ENCODE measurements at places on chromosomes 3 and 15.

DNA sequence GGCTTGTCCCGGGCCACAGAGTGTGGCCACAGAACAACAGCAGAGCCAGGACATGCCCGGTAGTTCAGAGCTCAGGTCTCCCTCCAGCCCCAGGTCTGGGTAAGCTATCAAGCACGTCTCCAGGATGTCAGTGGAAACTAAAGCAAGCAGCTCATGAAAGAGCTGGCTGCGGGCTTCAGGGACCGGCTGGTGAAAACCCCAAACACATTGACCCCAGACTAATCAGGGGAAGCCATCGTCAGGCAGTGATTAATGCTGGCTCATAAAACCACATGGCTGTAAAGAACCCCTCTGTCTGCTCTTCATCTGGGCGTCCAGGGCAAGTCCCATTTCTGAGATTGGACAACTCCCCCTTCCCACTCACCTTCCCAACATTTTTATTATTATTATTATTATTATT, 37.8 kb downstream of the LMCD1 start:
- DNase-seq, result no peak

- peak; percentile 40 for DNase-seq
Measured at GRCh38 chr15:70810916-70811578, 42.9 kb downstream of the LARP6 start.

DNA sequence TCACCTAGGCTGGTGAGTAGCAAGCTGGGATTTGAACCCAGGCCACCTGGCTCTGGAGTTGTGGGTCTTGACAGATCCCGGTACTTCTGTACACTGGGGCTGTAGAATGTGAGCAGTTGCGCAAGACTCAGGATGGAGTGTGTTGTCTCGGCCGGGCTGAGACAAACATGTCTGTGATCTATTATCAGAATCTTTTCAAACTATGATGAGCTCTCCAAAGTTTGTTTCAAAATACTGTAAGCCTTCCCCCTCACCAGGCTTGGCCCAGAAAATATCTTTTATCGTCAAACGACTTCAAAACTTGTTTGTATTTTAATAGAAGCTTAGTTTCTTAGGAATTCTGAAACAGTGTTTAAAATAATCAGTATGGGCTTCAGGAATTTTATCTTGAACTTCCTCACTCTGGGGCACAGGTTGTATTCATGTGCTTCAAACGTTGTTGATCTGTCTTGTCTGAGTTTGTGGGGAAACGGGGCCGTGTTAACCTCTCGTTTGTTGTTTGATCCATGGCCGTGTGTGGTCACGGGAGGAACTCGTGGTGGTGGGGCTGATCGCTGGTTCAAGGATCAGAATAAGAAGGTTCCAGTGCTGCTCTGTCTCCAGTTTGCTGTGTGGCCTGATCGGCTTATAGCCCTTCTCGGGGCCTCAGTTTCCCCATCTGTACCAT, 40.3 kb upstream of the TFRC start:
- DNase-seq, result no peak

- no peak for DNase-seq
Measured at GRCh38 chr15:65226221-65226620, 14.9 kb upstream of the CILP start.

- DNase-seq, result peak; percentile 69
Measured at GRCh38 chr15:66099950-66100671, 153.4 kb downstream of the MEGF11 start.

- no peak for DNase-seq
Measured at GRCh38 chr3:139803294-139803693, 125.5 kb upstream of the NMNAT3 start.

- DNase-seq, result no peak
Measured at GRCh38 chr3:9600597-9600996, 47.0 kb upstream of the LHFPL4 start.

DNA sequence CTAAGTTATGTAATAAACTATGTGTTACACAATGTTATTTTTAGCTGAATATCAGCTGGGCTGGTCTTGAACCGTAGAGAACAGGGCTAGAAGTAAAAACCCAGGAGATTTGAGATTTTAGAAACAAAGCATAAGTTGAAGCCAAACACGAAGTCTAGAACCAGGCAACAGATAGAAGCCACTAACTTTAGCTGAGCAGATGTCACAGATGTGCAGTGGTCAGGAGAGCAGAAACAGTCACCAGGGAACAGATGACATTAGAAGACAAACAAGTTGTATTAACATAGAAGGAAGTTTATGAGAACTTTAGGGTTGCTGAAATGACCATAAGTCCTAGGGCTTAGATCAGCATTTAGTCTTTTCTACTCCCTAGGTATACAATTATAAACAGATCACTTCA, 731.0 kb downstream of the ZNF385D start:
- DNase-seq, result no peak

DNA sequence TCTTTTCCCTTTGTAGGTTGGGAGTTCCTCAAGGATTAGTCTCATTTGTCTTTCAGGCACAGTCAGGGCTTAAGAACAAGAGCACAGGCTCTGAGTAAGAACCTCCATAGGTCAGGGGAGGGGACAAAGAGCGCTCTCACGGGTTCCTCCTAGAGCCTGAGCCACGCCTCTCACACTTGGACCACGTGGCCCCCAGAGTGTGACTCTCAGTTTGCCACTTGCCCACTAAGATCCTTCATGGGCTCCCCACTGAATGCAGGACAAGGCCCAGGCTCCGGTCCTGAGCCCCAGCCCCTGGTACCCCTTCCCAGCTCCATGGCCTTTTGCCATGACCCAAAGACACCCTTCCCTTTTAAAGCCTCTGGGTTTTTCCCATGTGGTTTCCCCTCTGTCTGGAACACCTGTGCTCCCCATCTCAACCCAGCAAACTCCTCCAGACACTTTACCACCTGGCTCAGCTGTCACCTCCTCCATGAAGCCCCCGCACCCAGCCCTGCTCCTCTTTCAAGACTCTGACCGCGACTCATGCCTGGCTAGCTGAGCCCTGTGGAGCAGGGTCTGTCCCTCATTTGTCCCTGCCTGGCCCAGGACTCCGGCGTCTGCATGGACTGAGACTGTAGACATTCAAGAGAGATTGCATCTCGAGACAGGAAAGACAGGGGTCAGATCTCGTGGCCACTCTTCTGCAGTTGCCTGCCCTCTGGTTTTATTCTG, 32.7 kb downstream of the IQSEC1 start:
- DNase-seq, result no peak

- DNase-seq, result no peak
Measured at GRCh38 chr3:23600167-23600871, 205.4 kb upstream of the UBE2E1 start.

DNA sequence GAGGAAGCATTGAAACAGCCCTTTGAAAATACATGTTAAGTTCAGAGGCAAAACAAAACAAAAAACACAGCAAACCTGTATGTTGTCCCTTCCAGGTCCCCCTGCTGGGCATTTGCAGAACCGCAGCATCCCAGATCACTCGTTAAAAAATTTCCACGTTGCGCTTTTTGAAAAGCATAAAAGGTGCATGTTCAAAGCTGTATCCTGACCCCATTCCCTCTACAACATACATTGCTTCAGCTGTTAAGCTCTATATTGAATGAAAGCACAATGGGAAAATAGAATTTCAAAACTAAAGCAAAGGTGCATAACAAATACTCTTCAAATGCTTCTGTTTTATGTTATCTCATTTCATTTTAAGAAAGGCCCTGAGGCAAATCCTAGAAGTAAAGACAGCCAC, 328.3 kb downstream of the THSD4 start:
- DNase-seq, result peak; percentile 86

GRCh38 chr3:129233538-129233937, 15.9 kb upstream of the COPG1 start:
- DNase-seq, result no peak

DNA sequence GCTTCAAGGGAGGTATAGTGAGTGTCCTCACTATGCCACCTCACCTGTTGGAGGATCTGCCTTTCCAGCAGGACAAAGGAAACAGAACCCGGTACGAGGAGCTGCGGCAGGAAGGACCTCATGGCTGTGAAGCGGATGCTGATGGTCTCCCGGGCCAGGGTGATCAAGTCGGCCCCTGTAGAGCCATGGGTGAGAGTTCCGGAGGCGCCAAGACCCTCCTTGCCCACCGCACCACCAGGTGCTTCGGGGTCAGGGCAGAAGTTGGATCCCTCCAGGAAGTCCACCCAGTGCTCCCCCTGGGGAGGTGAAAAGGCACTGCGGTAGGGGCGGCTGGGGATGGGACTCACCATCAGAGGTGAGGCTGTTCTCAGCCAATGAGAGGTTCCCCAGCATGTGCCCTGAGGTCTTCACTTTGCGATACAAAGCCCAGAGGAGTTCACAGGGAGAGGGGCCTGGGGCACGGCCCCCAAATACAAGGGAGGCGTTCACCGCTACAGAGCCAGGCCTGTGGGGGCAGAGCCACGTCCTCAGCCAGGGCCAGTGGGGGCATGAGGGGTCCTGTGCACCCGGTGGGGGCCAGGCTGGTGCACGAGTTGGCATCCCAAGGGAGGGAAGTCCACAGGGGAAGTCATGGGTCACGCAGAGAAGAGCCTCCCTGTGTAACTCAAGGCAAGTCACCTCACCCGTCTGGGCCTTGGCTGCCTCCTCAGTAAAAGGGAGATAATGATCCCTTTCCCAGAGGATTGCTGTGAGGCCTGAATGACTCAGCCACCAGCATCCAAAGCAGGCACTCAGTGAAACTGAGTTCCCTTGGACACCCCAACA, 27.7 kb downstream of the C15orf39 start:
- DNase-seq, result no peak

DNA sequence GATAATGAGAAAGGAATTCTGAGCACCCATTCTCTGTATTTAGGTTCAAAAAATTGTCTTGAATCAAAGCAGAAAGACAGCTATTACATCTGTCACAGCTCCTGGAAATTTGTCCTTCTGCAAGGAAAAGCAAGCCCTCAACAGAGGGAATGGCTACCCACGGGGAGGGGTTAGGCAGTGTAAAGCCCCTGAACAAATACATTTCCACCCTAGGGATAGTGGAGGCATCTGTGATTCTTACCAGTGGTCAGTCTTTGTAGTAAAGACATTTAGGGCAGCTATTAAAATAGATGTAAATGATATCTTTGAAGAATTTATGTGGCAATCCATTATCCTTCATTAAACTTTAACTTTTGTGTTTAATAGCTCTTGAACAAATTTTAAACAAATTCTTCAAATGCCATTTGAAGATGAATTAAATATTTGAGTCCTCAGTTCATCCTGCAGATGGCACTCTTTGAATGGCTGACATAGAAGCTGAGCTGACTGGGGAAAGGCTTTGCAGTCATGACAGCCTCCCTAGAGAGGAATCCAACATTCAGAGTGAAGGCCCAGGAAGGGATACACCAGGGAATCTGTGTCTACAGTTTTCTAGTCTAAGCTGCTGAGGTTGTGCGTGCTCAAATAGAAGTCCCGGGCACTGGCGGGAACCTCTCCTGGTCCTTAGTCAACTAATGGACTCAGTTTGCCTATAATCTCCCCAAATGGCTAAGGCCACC, 359.7 kb upstream of the ROPN1 start:
- peak; percentile 77 for DNase-seq

DNA sequence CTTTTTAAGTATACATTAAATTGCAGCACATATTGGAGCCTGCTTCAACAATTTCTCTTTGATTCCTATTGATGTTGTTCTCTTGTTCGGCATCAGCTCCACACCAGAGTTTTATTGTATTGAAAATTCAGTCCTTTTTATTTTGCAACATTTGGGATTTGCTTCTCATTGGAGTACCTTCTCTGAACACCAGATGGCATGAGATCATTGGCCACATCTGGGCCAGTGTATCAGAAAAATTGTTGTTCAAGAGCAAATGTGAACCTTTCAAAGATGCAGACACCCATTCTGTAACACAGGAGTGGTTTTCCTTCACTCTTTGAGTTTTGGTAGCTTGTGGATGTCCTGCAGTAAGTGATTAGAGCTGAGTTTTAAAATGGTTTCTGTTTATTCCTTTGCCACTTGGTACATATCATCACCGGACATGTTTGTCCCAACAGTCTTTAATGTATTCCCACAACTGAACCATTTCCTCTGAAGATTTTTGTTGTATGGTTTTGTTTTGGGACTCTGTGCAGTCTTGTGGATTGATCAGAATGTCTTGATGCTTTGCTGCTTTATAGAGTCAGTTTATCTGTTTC, 96.1 kb downstream of the MCTP2 start:
- DNase-seq, result no peak

DNA sequence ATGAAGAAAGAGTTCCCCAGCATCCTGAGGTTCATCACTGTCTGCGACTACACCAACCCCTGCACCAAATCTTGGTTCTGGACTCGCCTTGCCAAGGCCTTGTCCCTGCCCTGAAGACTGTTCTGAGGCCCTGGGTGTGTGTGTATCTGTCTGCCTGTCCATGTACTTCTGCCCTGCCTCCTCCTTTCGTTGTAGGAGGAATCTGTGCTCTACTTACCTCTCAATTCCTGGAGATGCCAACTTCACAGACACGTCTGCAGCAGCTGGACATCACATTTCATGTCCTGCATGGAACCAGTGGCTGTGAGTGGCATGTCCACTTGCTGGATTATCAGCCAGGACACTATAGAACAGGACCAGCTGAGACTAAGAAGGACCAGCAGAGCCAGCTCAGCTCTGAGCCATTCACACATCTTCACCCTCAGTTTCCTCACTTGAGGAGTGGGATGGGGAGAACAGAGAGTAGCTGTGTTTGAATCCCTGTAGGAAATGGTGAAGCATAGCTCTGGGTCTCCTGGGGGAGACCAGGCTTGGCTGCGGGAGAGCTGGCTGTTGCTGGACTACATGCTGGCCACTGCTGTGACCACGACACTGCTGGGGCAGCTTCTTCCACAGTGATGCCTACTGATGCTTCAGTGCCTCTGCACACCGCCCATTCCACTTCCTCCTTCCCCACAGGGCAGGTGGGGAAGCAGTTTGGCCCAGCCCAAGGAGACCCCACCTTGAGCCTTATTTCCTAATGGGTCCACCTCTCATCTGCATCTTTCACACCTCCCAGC, 2.9 kb downstream of the MYD88 start:
- peak; percentile 43 for DNase-seq

GRCh38 chr3:130379274-130379673, 33.8 kb downstream of the COL6A5 start:
- no peak for DNase-seq

DNA sequence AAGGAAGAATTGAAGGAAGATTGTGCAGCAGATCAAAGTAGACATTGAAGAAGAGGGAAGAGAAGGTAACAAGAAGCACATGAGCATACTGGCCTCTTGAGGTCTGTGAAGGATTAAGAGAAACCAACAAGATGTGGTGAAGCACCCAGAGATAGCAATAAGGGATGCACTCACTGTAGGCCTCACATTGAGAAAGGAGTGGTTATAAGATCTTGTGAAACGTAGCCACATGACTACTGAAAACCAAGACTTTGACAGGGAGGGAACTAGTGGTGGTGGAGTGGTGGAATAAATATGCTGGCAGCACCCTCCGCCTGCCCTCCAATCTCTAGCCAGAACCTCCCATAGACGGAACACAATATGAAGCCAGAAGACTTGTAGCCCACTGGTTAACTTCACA, 651.2 kb downstream of the DIPK2A start:
- DNase-seq, result no peak
